ENCODE measurements at places on chromosomes 6 and 20.

DNA sequence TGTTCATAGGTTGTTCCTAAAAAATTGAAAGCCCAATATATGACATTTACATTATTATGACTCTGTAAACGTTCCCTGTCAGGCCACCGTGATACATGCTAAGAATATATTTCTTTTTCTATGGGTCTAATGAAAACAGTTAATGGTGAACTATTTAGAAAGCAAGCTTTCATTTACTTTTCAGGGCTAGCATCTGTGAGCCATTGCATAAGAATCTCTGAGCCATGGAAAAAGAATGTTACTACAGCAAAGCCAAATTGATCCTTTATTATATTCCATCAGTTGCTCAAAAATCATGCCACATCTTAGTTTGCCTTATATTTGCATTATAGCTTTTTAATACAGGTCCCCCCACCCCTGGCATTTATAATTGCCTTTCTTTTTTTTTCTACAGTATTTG lies 275.5 kb downstream of the ZFAND3 start:
- no peak for DNase-seq

DNA sequence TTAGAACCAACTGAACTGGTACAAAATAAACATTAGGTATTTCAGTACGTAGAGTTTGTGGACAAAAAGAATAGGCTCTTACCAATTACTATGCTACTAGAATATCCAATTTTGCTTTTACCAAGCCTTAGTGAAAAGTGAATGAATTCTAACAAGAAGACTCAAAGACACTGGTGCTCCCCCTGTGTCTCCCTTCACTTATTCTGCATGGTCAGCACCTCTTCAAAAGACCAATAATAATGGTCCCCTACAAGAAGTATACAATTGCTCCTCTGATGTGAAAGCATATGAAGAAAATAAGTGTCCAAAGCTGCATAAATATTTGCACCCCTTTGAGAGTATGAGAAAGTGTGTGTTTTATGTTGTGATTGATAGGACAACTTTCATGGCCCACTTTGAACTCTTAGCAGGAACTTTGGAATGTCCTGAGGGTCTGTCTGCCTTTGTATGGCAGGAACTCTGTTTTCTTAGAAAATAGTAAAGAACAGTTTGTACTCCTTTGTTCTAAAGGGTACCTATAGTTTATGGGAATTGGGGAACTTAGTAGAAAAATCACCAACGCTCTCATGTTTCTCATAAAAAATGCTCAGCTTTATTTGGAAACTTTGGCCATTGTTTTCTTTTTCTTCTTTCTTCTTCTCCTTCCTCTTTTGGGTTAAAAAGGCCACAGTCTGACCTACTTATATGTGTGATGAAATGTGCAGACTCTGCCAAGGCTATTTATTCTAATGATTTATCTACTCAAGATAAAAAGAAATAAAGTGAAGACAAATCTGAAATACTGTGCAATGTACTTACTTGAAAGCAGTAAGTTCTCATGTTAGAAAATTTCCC lies 352.4 kb downstream of the LAMA2 start:
- DNase-seq = no peak

DNA sequence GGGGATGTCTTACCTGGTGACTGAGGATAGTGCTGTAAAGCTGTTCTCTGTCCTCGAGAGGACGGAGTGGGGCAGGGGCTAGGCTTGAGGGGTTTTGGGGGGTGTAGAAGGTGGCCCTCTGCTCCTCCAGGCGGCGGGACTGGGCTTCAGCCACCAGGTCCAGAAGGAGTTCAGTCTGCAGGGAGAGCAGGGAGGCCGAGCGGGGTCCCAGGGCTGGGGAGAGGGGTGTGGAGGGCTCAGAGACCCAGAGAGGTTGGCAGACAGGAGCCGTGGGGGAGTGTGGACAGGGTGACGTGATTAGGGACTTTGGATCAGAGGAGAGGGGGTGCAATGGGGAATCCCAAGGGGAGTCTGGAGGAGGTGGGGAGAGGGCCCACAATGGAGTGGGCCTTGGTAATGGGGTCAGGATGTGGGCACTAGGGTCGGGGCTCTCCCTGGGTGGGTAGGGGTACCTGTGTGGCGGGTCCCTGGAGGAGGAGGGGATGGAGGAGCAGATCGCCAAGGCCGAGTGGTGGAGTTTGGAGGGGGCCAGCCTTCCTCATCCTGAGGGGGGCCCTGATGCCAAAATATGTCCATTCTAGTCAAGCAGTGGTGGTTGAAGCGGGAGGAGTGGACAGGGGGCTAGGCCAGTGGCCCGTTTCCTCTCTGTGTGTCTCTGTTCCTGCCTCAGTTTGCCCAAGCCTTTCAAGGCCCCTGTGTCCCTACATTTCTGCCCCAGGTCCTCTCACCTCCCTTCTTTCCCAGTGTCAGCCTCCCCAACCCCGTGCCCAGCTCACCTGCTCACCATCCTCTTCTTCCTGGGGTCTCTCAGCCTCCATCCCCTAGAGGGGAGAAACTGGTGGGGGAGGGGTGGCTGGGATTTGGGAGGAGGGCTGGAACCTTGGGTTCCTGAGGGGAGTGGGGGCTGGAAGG lies 491 bp downstream of the GPSM3 start:
- DNase-seq = no peak

GRCh38 chr6:6074190-6074589 lies 67.5 kb upstream of the NRN1 start:
- DNase-seq = no peak

GRCh38 chr6:106117579-106117978 lies 31.4 kb downstream of the PRDM1 start:
- peak; percentile 73 for DNase-seq

Data from suppressor macrophage treated with lipopolysaccharide for 4 hours (primary cell).